NCI-H460 (cell line): ENCODE measurements at places on chromosomes 7 and 10. TPM values are rescaled to one million over a fixed set of nuclear protein-coding genes. Genes with fewer than 3 reads are reported as not detected.

CALML5 gene
- not detected in 2 replicates for total RNA-seq

SAMD9L gene
- 3.8 and 4.7 TPM in 2 replicates for total RNA-seq

DNA sequence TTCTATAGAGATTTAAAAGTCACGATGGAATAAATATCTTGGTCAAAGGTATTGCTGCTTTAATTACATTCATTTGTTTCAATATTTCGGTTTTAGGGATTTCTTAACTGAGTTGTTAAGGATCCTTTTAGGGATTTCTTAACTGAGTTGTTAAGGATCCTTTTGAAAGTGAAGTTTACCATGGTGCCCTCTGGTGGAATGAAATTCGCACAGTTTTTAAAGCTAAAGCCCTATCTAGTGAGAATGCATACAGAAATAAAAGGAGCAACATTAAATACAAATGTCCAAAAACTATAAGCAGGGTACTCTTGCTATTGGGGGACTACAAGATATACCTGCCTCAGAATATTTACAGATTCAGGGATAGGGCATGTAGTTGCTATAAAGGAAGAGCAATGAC, 193.7 kb downstream of the RNLS start:
- DNase-seq = peak; percentile 57

DNA sequence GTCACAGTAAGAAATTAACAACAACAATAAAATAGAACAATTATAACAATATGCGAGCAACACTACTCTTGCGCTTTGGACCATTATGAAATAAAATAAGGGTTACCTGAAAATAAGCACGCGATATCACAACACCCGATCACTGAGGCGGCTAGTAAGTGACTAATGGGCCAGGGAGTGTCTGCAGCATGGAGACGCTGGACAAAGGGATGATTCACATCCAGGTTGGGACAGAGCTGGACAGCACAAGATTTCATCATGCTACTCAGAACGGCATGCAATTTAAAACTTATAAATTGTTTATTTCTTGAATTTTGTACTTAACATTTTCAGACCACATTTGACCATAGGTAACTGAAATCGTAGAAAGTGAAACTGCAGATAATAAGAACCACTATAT, 15.6 kb downstream of the HIBADH start:
- DNase-seq = peak; percentile 81

FZD8 gene
- total RNA-seq = 16.5 and 19.6 TPM in 2 replicates

CACNB2 gene
- total RNA-seq = 2.5 and 2.6 TPM in 2 replicates

GRCh38 chr10:29287635-29288034, 1.2 kb upstream of the LYZL1 start:
- DNase-seq = no peak

GRCh38 chr7:155653803-155654202, 9.3 kb downstream of the RBM33 start:
- no peak for DNase-seq

KLHDC10 gene
- 36.9 and 48.0 TPM in 2 replicates for total RNA-seq

MYOZ1 gene
- total RNA-seq = not detected in 2 replicates

NPSR1 gene
- 0.29 TPM in 1 of 2 replicates, not detected in the other for total RNA-seq

- no peak for DNase-seq
Observed at GRCh38 chr7:104124893-104125477, 82.8 kb downstream of the ORC5 start.

DNA sequence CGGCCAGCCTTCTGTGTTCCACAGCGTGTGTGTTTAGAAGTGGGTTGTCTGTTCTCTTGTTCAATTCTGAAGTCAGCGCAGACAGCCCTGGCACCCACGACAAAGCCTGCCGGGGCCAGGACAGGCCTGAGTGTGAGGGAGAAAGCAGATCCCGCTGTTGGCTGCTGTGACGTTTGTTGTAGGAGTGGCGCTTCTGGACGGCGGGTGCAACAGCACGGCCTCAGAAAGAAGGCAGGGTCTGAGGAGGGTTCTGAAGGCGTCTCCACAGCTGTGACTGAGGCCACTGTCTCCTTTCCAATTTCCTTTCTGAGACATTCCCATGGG, 76.2 kb downstream of the VIPR2 start:
- no peak for DNase-seq

VPS37D gene
- 3.6 and 5.4 TPM in 2 replicates for total RNA-seq

- no peak for DNase-seq
Observed at GRCh38 chr10:452512-453426, 236.7 kb downstream of the DIP2C start.

GRCh38 chr10:75403144-75403938, 1.8 kb upstream of the ZNF503 start:
- no peak for DNase-seq

GRCh38 chr7:101906291-101907240, 89.1 kb downstream of the CUX1 start:
- DNase-seq = no peak

- no peak for DNase-seq
Observed at GRCh38 chr7:128939861-128940410, 2.2 kb downstream of the IRF5 start.

DNA sequence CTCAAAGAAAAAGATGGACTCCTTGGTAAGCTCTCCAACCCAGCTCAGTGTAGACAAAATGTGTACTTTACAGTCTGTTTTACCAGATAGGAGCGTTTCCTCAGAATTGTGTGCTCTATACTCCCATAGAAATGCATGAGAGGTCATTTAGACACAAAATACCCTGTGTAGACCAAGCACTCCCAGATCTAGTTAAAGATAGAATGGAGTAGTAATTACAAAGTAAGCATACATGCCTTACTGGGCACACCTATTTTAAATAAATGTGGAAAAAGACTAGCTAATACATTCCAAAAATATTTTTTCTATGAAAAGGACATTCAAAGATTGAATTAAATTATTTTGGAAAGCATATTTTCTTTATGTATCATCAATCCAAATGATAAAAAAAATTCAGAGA, 271.9 kb upstream of the DGKB start:
- DNase-seq = no peak
